ENCODE measurements at places on chromosomes 16 and 17. TPM values are rescaled to one million over a fixed set of nuclear protein-coding genes. Genes with fewer than 3 reads are reported as not detected.

Gene KCNG4
- not detected for total RNA-seq

Gene MMP28
- total RNA-seq = 2.3 TPM

Gene GGT6
- total RNA-seq = 0.14 TPM

Gene OR1F1
- not detected for total RNA-seq

Gene APOBR
- total RNA-seq = 0.51 TPM

Gene SLC12A3
- not detected for total RNA-seq

Gene SERPINF2
- total RNA-seq = 0.73 TPM

Gene CCL17
- total RNA-seq = not detected

Gene TBKBP1
- 14.2 TPM for total RNA-seq

Gene ITGB3
- total RNA-seq = 3.8 TPM

Gene TAC4
- total RNA-seq = 0.43 TPM

Gene NLE1
- total RNA-seq = 3.1 TPM

Gene C16orf46
- total RNA-seq = 0.62 TPM

Gene TBC1D3E
- total RNA-seq = not detected

Gene ARHGAP27
- total RNA-seq = 34.4 TPM

Gene SOX15
- total RNA-seq = 0.89 TPM

Gene TMC7
- total RNA-seq = 1.3 TPM

Gene HSD11B2
- total RNA-seq = 0.81 TPM

Gene FUS
- 86.8 TPM for total RNA-seq
